Type B pancreatic cell (in vitro differentiated cells): ENCODE measurements at places on chromosomes 5 and 9. TPM values are rescaled to one million over a fixed set of nuclear protein-coding genes. Genes with fewer than 3 reads are reported as not detected.

DNA sequence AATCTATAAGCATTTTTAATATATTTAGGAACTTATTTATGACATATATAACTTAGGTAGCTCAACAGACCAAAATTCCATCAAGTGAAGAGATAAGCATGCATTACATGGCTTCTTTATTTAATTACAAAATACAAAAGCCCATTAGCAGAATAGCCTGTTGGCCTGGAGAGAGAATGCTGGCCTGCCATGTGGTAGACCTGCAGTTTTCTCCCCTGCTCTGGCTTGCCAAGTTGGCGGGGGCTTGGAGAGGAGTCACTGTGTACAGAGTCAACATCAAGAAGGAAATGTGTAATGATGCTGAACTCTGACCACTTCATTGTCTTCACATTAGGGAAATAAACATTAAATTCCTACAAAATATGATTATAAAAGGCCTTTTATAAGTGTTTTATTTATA is 69.8 kb upstream of the CNTLN start:
- no peak overlapping the region for H3K27ac ChIP-seq
- no peaks in the 10 kb centered on the region for H3K36me3 ChIP-seq
- H3K4me3 ChIP-seq, result no peak overlapping the region
- DNase-seq, result no peak

DNA sequence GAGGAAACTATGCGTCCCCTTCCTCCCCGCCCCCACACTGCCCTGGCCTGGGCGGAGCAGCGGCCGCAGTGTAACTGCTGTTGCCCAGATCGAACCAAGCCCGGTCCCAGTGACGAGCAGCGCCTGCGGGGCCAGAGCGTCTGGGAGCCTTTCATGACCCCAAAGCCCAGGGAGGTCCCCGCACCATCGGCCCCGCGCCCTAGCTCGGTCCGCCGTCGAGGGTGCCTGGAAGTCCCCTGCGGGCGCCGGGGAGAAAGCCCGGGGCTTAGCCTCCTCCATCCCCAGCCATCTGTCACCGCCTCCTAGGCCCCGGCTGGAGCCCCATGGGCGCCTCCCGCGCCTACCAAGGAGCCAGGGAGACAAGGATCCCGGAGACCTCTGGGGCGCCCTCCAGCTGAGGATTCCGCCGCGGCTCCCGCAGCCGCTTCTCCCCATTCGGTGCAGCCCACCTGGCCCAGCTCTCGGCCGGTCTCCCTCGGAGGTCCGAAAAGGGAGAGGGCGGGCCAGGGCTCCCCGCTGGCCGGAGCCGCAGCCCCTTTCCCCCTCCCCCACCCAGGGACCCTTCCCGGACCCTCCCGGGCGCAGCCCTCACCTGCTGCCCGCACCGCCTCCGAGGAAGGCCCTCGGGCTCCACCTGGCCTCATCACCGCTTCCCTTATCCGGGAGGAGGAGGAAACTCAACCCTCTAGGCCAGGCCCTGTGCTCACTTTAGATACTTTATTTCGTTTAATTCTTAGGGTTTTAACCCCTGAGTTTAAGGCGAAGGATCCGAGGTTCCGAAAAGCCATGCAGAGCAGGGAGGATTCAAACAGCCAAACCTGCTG is 45.6 kb downstream of the APTX start:
- peaks cover 11% of the 10 kb centered on the region for H3K4me1 ChIP-seq
- H3K27me3 ChIP-seq, result no peaks in the 10 kb centered on the region
- H3K27ac ChIP-seq, result no peak overlapping the region
- H3K36me3 ChIP-seq, result peaks cover 20% of the 10 kb centered on the region
- no peak for DNase-seq

DNA sequence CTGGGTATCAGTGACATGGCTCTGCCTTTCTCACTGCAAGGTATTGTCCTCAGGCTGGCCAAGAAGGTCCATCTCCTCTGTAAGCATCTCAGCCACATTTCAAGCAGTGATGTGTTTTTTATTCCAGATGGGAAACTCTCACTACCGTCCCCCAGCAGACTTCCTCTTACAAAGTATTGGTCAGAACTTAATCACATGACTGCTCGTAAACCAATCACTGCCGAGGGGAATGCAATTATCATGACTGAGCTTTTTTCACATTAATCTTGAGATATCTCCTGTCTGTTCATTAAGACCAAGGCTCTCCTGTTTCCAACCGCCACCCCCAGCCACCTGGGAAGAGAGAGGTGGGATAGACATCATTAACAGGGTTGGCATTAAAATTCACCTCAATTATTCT is 76.4 kb downstream of the BNC2 start:
- no peaks in the 10 kb centered on the region for H3K27me3 ChIP-seq
- no peak overlapping the region for H3K4me3 ChIP-seq
- DNase-seq, result no peak

DNA sequence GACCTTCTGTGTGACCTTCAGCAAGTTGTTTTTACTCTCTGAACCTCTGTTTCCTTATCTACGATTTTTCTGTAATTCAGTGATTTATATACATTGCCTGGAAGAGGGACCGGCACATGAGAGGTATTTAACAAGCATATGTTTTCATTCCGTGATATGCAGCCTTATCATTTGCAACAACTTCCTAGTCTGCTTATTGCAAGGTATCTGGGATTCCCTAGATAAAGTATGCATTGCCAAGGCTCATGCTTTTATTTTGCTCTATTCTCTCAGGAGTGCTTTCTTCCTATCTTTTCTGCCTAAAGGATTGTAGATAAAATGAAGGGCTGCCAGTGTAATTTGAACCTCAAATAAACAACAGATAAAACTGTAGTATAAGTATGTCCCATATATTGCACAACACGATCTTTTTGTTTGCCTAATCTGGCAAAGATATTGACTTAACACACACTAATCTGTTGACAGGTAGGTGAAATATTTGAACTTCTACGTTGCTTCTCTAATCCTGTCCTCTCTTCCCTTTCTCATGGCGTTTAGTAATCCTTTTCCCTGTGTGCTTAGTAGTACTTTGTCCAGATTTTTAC is 377.2 kb upstream of the TNC start:
- peaks cover 4% of the 10 kb centered on the region for H3K27me3 ChIP-seq
- H3K36me3 ChIP-seq, result no peaks in the 10 kb centered on the region
- DNase-seq, result no peak
- no peak overlapping the region for H3K27ac ChIP-seq

GRCh38 chr5:434443-435146 is 8.4 kb upstream of the EXOC3 start:
- H3K4me3 ChIP-seq, result no peak overlapping the region
- no peaks in the 10 kb centered on the region for H3K27me3 ChIP-seq
- peaks cover 14% of the 10 kb centered on the region for H3K4me1 ChIP-seq
- no peak overlapping the region for H3K27ac ChIP-seq
- peaks cover 4% of the 10 kb centered on the region for H3K36me3 ChIP-seq

DNA sequence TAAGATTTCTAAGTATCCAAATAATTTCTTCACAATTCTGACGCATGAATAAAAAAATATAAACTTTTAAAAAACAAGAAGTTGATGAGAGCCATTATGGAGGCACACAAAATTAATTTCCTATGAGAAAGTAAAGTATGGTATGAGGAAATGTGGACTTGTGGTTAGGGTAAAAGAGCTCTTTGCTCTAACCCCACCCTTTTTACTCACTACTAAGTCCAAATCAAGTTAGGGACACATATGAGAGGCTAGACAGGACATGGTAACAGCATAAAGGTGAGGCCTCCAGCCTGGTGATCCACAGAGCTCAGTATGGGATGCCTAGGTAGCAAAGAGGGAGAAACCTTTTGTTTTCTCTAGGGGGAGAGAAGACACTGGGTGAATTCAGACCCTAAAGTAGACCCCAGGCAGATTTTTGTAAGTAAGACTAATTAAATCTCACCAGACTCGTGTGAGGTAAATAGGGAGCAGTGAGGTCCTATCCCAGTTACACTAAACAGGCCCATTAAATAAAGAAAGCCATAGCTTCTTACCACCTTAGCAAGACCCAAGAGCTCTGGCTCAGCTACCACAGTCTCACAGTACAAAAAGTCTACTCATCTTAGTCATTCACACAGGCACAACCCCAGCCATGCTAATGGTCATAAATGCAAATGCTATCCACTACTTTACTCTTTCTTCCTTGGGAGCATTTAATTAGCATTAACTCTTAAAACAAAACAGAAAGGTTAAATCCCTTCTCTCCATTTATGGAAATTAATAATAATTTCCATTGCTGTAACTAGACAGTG is 42.6 kb downstream of the MLLT3 start:
- peak overlapping the region; percentile 63 for H3K4me3 ChIP-seq
- H3K27ac ChIP-seq, result peak overlapping the region; percentile 74

- no peak for DNase-seq
- H3K36me3 ChIP-seq, result no peaks in the 10 kb centered on the region
- H3K4me3 ChIP-seq, result no peak overlapping the region
- H3K27me3 ChIP-seq, result no peaks in the 10 kb centered on the region
Measured at GRCh38 chr5:165135565-165135964, 1630.1 kb downstream of the MAT2B start.

GRCh38 chr9:132585954-132586829 is 3.8 kb downstream of the BARHL1 start:
- peak overlapping the region; percentile 6 for H3K4me3 ChIP-seq
- DNase-seq, result no peak
- H3K36me3 ChIP-seq, result no peaks in the 10 kb centered on the region

- peaks cover 6% of the 10 kb centered on the region for H3K27me3 ChIP-seq
- no peak for DNase-seq
- peaks cover 13% of the 10 kb centered on the region for H3K4me1 ChIP-seq
- H3K4me3 ChIP-seq, result no peak overlapping the region
- no peak overlapping the region for H3K27ac ChIP-seq
Measured at GRCh38 chr9:107894572-107895261, 405.1 kb upstream of the KLF4 start.

DNA sequence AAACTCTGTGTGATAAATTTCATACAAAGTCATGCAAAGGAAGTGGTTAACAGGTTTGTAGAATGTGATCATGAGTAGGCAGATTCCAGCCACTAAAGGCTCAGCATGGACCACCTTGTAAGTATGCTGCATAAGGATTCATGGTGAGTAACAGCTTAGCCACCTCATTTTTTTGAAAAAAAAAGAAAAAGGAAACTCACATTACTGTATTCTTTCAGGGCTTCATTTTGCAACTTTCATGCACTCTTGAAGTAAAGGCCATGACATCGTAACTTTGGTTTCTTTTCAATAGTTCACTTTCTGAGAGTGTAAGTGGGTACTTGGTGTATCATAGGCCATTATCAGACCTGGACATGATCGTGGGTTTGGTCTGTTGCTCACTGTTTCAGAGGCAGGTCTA is 175.1 kb downstream of the PCSK1 start:
- H3K27me3 ChIP-seq, result no peaks in the 10 kb centered on the region
- no peaks in the 10 kb centered on the region for H3K36me3 ChIP-seq
- no peak for DNase-seq
- no peak overlapping the region for H3K27ac ChIP-seq

- H3K4me1 ChIP-seq, result peaks cover 28% of the 10 kb centered on the region
- peaks cover 27% of the 10 kb centered on the region for H3K36me3 ChIP-seq
- no peak overlapping the region for H3K4me3 ChIP-seq
- H3K27me3 ChIP-seq, result no peaks in the 10 kb centered on the region
Measured at GRCh38 chr5:171989946-171990712, 16.3 kb downstream of the FBXW11 start.

GRCh38 chr9:121671612-121672155 is 20.2 kb downstream of the DAB2IP start:
- peaks cover 21% of the 10 kb centered on the region for H3K4me1 ChIP-seq
- H3K36me3 ChIP-seq, result peaks cover 13% of the 10 kb centered on the region
- no peak for DNase-seq
- no peak overlapping the region for H3K4me3 ChIP-seq
- H3K27me3 ChIP-seq, result no peaks in the 10 kb centered on the region
- no peak overlapping the region for H3K27ac ChIP-seq

KIAA1191 gene
- 82.0 and 88.0 TPM in 2 replicates for total RNA-seq

TMEM38B gene
- total RNA-seq, result 18.5 and 21.3 TPM in 2 replicates

HACD4 gene
- total RNA-seq, result 0.72 and 2.4 TPM in 2 replicates

QRFP gene
- total RNA-seq, result not detected in 2 replicates

WDR36 gene
- 23.8 and 31.6 TPM in 2 replicates for total RNA-seq
